Activated CD8-positive, alpha-beta memory T cell treated with anti-CD3 and anti-CD28 coated beads for 1 hour (primary cell): ENCODE measurements at places on chromosomes 1 and 21.

DNA sequence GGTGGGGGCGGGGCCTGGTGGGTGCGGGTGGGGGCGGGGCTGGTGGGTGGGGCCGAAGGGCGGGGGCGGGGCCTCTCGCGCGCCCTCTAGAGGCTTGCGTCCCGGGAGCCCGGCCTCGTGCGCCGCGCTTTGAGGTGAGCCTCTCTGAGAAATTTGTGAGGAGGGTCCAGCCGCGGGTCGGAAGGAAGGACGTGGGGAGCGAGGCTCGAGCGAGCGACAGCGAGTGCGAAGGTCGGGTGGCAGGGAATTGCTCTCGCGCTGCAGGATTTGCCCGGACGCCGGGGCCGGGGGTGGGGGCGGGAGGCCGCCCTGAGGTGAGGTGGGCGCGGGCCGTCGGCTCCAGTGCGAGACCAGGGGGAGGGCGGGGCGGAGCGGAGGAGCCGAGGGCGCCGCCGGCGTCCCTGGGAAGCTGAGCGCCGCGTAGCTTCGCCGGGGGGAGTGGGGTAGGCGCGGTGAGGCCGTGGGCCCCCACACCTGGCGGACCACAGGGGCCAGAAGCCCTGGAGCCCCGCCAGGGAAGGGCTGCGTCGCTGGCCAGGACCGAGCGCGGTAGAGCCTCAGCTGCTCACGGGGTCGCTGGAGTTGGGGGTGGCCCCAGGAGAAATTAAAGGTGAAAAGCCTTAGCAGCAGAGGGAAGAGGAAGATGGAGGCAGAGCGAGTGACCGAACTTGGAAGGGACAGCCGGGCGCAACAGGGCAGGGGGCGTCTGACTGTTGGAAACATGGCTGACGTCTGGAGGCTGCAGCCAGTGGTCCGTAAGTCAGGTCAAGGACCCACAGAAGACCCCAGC, 754 bp upstream of the LSS start:
- no peak for DNase-seq

DNA sequence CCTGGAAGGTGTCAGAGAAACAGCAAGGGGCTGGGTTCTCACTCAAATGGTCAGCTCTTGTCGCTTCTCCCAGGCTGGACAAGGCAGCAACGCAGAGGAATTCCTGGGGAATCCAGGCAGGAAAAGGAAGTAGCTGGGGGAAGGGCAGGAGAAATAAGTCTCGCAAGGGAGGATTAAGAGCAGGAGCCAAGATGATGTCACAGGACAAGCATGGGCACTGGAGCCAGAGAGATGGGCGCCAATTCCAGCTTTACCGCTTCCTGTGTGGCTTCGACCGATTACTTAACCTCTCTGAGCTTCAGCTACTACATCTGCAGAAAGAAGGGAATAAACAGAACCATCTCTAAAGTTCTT, 70.5 kb downstream of the SSBP3 start:
- no peak for DNase-seq

- no peak for DNase-seq
Measured at GRCh38 chr1:112363636-112364035, 32.4 kb upstream of the CTTNBP2NL start.

DNA sequence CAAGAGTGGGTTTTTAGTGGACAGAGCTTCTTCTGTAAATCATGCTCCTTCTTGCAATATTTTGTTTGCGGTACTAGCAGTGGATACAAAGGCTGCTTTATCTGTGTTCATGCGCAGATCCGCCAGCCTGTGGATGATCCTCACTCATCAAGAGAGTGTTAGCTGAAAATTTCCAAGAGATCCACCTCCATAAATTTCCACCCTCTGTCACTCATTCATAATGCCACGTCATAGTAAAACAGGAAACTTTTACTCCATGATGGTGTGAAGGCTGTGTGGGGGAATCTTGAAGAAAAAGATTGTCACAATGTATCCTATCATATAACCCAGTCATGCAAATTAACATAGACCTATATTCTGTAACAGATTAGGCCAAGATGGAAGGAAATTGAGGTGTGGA, 4.4 kb upstream of the MAPKAPK2 start:
- DNase-seq: no peak

GRCh38 chr21:46127239-46128105, 27.9 kb downstream of the FTCD start:
- no peak for DNase-seq

DNA sequence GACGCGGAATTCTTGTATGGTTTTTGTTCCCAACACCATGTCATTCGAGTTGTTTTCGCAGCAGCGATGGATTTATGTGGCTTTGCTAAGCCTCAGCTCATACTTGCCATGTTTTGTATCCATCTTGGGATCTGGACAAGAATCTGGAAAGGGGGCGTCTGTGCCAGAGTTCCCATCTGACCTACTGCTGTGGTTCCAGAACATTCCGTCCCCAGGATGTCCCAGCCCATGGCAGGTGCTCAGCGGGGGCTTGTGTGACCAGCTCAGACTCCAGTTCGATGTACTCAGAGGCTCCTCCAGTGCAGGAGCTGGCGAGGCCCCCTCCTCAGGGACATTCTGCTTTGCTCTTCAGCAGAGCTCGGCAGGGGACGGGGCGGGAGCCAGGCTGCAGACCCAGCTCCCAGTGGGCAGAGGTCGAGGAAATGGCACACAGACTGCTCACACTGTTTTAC, 24.0 kb upstream of the ADARB1 start:
- DNase-seq: no peak

DNA sequence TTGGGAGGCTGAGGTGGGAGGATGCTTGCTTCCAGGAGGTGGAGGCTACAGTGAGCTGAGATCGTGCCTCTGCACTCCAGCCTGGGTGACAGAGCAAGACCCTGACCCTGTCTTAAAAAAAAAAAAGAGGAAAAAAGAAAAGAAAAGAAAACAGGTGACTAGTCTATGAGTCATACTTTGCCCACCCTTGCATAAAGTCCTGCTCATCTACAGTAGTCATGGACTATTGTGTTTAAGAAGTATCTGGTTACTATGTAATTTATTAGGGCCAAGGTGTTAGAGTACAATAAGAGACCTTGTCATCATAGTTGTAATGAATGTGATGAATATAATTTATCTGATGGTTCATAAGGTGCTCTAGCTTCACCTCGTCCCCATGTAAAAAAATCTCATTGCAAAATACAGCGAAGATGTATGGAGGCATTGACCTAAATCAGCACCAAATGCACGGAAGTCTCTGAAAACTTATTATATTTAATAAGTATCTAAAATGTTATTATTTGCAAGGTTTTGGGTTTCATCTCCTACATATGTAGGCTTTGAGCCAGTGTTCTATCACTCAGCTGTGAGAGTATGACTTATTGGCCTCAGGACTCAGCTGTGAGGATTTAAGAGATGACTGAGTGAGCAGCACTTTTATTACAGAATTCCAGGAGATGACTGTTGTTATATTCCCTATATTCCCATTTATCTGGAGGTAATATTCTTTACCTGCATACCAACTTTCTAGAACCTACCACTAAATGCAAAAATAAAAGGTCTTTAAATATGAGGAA, 19.9 kb upstream of the KCNJ6 start:
- no peak for DNase-seq

- no peak for DNase-seq
Measured at GRCh38 chr1:90922996-90923395, 98.8 kb downstream of the ZNF644 start.

DNA sequence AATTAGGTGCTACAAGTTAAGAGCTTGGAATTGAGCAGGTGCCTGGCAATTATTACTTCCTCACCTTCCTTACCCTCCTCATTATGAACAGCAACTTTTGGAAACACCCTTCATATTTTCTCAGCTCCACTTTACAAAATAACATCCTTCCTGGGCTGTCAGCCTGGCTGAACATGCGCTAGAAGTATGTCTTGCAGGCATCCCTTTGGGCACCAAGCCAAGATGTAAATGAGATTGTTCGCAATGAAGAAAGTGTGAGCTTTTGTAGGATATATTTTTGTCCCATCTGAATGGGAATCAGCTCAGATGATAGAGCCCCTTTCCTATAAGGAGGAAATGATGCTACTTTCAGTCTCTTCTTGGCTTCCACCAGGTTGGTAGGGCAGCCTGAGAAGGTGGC, 245.9 kb downstream of the KAZN start:
- DNase-seq: no peak

DNA sequence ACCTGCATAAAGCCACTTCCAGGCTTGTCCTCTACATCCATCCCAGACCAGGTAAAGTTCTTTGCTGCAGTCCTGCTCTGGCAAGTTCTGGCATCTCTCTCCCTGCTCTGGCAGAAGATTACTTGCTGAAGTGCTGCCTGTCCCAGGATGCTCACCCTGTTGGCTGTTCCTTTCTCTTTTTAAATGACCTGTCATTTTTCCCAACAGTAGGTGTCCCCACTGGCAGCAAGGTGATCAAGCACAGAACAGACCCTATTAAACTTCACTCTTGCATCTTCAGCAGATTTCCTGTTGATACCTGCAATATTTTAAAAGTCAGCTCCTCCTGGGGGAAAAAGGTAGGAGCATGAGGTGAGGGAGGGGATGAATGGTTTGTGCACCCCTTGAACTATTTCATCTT, 332.6 kb downstream of the PBX1 start:
- no peak for DNase-seq

GRCh38 chr1:27001570-27002360, 8.3 kb downstream of the TRNP1 start:
- DNase-seq: no peak

DNA sequence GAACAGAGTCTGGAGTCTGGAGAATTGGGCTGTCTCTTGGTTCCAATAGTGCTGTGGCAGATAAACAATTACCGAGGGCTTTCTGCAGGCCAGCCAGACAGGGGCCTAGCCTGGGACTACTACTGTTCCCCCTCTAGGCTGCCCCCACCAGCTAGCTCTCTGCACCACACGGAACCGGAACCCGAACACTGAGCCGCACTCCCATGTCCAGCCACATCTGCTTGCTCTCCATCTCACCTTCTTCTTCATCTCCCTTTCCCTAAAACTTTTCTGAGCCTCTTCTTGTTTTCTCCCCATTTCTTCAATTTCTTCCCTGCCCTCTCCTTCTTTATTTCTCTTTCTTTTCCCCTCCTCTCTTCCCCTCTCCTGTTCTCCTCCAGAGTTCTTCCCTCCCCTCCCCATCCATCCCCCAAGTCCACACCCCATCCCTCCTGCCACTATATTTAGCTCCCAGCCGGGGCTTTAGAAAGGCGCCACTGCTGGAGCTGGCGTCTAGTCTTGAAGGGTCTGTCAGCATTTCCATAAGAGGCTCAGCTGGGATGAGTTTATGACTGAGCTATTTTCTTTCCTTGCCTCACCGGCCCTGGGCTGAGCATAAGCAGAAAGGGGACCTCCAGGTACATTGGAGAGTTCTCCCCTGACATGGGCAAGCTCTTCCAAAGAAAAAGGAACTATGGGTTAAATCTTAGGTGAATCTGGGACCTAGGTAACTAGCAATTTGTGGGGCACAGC, 25.7 kb upstream of the ATP2B4 start:
- no peak for DNase-seq

DNA sequence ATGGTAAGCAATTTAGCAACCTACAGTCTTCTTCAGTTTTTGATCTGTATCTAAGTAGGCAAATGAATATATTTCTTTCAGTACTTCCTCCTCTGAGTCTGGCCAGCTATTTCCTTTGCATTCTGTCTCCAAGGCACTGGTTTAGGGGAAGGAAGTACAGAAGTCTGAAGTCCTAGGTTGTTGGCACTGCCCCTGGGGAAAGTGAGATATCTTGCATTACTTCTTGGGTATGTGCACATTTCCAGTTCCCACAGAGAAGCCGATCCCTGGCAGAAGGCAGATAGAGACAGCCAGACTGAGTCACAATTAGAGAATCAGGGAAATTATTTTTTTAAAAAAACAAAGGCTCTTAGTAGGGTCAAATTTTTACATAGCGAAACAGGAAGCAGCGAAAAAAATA, 98.8 kb downstream of the RASAL2 start:
- DNase-seq: no peak

DNA sequence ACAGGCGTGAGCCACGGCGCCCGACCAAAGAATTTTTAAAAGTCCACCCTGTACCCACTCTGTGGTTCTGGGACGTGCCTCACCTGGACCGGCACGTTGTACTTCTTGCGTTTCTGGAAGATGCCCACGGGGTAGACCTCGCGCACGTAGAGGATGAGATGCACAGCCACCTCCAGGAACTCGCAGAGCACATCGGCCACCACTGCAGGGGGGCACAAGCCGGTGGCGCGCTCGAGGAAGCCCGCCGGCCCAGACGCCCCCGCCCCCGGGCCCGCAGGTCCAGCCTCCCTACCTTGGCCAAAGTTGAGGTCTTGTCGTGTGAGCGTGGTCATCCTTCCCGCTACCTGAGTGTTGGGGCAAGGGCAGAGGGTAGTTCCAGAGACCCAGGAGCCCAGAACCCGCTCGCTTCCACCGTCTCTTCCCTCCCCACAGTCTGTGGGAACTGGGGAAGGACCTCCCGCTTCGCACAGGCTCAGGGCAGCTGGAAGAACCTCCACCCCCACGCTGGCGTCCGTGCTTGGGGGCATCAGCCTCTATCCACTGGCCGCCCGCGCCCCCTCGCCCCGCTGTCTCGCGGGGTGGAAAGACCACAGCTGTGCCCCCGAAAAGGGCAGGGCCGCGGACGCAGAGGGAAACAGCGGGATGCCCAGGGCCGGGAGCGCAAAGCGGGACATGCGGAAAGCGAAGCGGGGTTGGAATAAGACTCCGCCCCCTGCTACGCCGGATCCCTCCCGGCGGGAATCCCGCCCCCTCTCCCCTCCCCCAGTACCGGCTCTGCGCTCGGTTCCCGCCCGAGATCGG, 478 bp downstream of the MAD2L2 start:
- DNase-seq: no peak
